ENCODE measurements at places on chromosomes 3 and 15.

- no peak for DNase-seq
Observed at GRCh38 chr3:159679900-159680299, 308.7 kb upstream of the IL12A start.

DNA sequence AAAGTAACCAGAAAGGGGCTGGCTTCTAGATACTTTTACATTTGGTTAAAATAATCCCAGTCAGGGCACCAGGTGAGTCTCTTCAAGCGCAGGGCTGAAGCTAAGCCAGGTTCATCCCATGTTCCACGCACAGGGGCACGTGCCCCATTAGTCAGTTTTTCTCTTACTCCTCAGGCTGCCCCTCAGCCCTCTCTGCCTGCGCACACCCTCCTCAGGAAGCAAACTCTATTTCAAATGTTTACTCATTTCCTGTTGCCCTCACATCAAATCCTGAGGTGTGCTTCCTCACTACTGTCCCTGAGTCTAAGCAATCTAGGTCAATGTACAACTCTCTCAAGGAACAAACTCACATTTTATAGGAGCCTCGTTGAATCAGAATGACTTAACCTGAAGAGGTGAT is 48.5 kb downstream of the THBS1 start:
- no peak for DNase-seq

DNA sequence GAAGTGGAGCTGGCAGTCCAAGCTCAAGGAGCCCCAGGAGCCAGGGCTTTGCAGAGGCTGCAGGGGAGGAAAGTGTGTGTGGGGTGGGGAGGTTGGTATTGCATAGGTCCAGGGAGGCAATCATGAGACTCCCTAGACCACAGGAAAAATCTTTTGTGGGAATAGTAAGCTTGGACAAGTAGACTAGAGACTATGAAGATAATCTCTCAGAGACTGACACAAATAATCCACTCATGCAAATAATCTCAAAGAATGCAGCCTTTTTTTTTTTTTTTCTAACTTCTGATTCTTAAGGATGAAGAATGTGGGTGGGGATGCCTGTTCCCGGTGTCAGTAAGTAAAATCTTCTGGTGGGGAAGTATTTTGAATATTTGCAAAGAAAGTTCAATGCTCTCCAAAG is 113.7 kb downstream of the GREM1 start:
- no peak for DNase-seq

DNA sequence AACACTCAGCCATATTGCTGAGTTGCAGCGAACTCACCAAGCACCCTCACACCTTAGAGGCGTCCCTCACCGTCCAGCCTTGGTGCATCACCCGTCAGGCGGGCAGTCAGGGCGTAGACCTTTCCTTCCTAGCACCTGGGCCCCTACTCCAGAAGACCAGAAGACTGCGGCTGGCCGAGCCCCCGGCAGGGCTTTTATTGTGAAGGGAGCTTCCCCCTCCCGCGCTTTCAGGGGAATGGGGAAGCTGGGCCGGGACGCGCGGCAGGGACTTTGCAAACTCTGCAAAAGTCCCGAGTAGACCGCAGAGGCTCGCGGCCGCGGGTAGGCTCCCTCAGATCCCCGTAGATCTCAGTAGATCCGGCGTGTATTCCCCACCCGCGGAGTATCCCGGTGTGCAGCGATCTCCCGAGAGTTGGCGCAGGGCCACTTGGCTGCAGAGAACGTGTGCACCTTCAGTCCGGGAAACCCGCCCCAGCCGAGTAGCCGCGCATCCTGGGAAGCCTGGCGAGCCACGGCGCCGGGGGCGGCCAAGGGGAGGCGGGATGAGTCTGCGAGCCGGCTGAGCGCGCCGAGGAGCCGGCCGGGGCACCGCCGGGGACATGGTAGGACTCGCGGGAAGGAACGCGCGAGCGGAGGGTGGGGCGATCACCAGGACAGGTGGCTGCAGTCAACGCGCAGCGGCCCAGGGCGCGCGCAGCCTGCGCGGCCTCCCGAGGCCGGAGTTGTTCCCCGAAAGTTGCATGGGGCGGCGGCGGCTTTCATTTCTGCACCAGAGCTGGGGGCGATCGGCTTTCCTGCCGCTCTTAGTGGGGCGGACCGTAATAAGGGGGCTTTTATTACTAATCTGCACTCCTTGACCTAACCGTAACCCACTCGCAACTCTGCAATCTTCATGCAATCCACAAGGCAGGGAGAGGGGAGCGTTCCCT is at the start of gene GASK1A:
Gene GASK1A (plus strand): TSS at position 268 of the 929 bp plus-strand sequence. CDS start 332 bp downstream, at position 600.
- DNase-seq, result no peak

- DNase-seq, result no peak
Observed at GRCh38 chr3:120512655-120513054, 61.9 kb upstream of the FSTL1 start.

- DNase-seq, result no peak
Observed at GRCh38 chr3:195761567-195762248, 40.9 kb downstream of the MUC20 start.

- DNase-seq, result no peak
Observed at GRCh38 chr3:14857506-14857905, 38.7 kb downstream of the FGD5 start.

- no peak for DNase-seq
Observed at GRCh38 chr15:39502082-39502447, 78.8 kb upstream of the THBS1 start.

DNA sequence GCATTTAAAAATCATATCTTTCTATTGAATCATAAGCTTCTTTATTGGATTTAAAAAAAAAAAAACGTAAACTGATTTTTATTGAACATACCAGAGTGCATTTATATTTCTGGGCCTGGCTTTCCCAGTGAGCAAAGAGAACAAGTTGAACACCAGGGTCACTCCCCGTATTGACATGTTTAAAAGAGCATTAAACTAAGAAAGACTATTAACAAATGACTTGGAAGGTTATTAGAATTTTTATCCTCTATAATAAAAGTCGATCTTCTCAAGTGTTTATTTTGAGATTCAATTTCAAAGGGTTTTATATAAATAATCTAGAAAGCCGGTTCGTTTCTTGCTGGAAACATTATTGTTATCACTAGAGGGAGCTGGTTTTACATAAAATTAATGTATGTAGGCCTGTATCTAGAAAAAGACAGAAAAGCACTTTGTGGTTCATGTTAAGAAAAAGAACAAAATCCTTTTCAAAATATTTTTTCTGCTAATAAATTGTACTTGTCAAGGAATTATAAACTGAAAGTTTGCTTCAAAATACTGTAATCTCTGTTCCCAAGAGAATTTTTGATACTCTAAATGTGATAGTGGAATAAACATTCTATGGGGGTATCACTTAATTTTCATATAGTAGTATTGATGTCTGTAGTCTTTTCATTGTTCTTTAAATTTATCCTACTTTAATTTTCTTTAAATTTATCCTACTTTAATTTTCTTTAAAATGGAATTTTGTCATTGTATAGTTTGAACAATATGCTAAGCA is 321.8 kb upstream of the MME start:
- DNase-seq, result peak; percentile 2

GRCh38 chr3:9613056-9613748 is 36.1 kb upstream of the MTMR14 start:
- DNase-seq, result no peak

DNA sequence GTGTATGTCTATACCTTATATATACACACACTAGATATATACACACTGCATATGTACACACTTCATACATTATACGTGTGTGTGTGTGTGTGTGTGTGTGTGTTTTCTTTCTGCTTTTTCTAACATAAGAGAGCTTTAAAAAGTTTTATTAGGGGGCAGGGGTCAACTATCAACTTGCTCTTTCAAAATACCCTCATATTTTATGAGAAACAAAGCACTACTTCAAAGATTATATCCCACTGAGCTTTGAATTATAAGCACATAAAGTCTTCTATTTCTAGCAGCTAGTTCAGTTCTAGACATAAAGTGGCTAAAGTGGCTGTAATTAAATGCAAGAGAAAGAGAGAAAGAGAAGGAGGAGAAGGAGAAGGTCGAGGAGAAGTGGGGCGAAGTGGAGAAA is 1361.3 kb downstream of the ZPLD1 start:
- DNase-seq, result no peak

- no peak for DNase-seq
Observed at GRCh38 chr3:6282918-6283317, 578.0 kb upstream of the GRM7 start.

DNA sequence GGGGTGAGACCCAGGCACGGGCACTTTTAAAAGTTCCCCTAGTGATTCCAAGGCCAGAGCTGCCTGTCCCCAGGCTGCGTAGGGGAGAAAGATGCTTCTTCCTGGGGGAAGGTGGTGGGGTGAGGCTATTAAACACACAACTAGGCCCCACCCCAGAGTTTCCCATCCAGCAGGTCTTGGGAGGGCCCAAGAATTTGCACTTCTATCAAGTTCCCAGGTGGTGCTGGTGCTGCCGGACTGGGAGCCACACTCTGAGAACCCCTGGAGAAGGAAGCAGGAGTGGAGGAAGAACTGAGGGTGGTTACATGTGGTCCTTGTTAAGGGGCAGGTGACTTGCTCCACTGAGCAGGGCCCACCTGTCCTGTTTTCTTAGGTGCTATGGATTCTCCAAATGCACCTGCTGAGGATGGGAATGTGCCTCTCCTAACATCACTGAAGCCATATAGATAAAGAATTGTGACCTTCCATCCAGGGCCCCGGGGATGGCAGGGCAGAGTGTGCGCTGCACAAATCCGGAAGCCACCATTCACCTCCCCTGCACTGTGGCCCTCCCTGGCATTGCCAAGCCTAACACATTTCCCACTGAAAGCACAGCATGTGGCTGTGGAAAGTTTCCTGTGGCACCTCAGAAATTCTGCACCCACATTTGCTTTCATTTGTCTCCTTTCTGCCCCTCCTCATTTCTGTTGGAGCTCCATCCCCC is 111.5 kb upstream of the MEF2A start:
- DNase-seq, result no peak

GRCh38 chr15:56936929-56937328 is 18.5 kb downstream of the TCF12 start:
- DNase-seq, result no peak
